ENCODE measurements at places on chromosomes 5 and 9.

DNA sequence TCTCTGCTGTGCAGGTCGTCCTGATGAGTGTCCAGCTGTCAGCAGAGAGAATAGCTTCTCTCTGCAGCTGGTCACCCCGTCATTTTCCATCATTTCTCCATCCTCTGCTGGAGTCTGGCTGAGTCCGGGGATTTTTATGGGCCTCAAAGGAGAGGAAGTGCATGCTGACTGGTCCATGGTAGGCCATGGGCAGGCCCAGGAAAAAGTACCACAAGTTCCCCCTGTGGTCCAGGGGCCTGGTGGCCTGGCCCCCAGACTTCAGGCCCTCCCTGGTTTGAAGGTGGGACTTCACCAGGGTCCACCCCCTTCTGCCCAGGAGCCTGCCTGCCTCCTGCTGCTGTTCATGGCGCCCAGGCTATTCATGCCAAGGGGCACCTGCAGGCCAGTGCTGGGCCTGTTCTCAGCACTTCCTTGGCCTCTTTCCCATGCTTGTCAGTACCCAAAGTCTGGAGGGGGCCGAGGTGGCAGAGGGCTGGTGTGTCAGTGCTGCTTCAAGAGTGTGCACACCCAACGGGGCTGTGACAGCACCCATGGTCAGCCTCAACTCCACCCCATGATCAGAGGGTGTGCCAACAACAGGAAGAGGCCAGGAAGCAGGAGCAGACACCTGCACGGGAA is 7.3 kb upstream of the MTMR12 start:
- peaks cover 4% of the 10 kb centered on the region for H3K4me1 ChIP-seq
- H3K36me3 ChIP-seq: peaks cover 6% of the 10 kb centered on the region
- no peak overlapping the region for H3K27ac ChIP-seq
- no peak overlapping the region for H3K4me3 ChIP-seq
- H3K27me3 ChIP-seq: peaks cover 15% of the 10 kb centered on the region

DNA sequence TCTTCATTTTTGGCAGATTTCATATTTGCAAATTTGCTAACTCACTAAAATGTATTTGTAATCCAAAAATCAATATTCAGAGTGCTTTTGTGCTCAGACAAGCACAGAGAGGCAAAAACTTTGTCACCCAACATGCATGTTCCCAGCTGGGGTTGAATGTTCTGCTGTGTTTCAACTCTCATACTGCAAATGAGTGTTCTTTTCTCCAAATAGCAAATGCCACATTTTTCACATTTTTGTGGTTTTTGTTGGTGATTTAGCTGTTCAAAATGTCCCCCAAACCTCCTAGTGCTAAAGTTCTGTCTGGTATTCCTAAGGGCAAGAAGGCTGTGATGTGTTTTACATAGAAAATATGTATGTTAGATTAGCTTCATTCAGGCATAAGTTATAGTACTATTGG is 87.3 kb upstream of the PCSK5 start:
- no peaks in the 10 kb centered on the region for H3K27me3 ChIP-seq
- H3K36me3 ChIP-seq: no peaks in the 10 kb centered on the region
- H3K4me1 ChIP-seq: no peaks in the 10 kb centered on the region
- H3K4me3 ChIP-seq: no peak overlapping the region
- no peak for DNase-seq

GRCh38 chr9:15834541-15834940 is 281.7 kb downstream of the CCDC171 start:
- no peaks in the 10 kb centered on the region for H3K27me3 ChIP-seq
- H3K36me3 ChIP-seq: no peaks in the 10 kb centered on the region
- no peak overlapping the region for H3K4me3 ChIP-seq

DNA sequence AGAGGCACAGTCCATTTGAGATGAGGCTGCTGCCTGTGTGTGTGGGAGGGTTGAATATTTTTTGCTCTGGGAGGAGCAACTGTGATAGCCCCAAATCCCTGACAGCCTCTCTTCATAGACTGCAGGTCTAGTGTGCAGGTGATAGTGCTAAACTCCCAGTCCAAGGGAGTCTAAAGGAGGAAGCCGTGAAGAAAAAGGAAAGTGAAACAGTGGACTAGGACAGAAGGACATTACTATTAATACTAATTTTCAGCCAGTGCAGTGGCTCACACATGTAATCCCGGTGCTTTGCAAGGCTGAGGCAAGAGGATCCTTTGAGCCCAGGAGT is 295.0 kb downstream of the PDE4D start:
- no peaks in the 10 kb centered on the region for H3K27me3 ChIP-seq
- no peak overlapping the region for H3K27ac ChIP-seq
- DNase-seq: no peak
